ENCODE measurements at places on chromosomes 16 and 17.

- no peak for DNase-seq
Observed at GRCh38 chr17:731644-732066, 741 bp upstream of the TLCD3A start.

DNA sequence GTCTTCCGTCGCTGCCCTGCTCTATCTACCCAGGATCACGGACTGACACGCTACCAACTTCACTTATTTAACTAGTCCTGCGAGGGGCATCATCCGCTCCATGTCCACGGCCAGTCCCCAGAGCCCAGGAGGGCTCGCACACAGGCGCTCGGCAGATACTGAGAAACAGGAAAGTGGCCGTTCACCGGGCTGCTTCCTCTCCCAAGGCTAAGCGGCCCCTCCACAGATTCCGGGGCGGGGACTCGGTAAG lies 388 bp downstream of the OXLD1 start:
- peak; percentile 9 for DNase-seq

DNA sequence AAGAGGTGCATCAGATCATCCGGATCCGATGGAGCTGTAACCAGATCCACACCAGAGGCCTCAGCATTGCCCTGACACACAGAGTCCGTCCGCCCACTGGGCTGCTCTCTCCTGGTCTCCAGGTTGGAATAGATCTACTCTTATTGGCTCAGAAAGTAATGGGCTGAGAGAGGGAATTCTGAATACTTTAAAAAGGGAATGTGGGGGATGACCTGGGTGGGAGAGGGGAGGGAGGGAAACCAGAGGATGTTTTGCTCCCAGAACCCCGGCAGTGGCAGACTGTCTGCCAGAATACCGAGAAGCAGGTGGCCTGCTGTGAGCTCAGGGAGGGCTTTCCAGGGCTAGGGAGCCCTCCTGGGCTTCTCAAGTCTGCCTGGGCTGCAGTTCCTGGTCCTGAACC lies 126.5 kb downstream of the ENGASE start:
- DNase-seq, result no peak

DNA sequence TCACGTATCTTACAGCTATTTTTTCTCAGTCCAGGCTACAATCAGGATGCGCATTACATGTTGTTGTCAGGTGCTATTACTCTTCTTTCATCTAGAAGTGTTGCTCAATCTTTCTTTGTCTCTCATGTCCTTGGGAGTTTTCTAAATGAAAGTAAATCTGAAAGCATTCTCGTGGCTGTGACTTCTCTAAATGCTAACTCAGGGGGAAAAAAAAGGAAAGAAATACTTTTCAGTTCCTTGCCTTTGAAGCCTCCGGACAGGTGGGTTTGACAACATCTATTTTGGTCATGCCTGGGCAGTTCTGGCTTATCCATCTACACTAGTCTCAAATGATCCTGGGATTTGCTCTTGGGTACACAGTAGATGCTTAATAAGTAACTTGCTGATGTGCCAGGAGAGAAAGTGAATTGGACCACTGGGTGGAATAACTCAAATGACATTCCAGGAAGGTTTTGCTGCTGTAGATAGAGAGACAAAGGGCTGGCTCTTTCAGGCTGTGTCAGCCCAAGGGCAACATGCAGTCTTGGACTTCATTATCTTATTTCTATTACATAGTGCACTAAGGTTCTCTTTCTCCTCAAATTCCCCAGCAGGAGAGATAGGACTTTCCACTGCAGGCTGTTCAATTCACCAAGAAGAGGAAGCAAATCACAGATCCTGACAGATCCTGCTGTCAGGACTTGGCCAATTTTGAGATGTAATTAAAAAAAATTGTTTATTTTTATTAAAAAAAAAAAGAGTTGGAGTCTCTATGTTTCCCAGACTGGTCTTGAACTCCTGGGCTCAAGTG lies 63.6 kb upstream of the NFAT5 start:
- no peak for DNase-seq

Data from activated CD4-positive, alpha-beta T cell treated with anti-CD3 and anti-CD28 coated beads, Interleukin-2, amount 50 U/mL, for 4 hours (primary cell).